ENCODE measurements at places on chromosomes 7 and 10.

DNA sequence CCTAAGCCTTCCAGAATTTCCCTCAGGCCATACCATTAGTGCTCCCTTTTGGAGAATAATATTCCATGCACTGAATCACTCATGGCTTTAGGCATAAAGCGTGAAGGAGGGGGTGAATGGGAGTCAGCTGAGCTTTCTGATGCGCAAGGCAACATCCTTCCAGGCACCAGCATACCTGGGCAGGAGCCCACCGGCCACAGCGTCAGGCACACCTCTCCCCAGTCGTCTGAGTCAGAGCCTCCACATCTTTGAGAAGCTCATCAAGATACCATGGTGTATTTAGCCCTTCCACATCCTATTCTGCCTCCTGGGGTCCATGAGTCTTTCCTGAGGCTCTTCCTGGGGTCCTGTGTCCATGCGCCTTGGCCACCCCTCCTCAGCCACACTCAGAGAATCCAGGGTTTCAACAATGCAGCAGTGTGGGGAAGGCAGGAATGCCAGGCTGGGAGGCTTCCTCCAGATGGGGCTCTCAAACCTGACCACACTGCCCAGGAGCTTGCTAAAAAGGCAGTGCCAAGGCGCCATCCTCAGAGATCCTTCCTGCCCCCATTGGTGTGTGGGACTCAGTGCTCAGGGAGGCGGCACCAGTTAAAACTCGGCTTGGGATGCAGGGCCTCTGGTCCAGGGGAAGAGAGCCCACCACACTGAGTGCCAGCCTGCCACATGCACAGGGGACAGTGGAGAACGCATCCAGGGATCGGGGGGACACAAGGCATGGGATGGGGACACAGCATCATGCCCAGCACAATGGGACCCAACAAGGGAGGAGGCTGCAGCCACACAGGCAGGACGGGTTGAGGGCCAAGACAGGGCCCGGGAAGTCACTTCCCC is 31.6 kb downstream of the RASGEF1A start:
- DNase-seq = peak; percentile 34

- DNase-seq = peak; percentile 66
Observed at GRCh38 chr10:8055420-8056349, 1.2 kb downstream of the GATA3 start.

DNA sequence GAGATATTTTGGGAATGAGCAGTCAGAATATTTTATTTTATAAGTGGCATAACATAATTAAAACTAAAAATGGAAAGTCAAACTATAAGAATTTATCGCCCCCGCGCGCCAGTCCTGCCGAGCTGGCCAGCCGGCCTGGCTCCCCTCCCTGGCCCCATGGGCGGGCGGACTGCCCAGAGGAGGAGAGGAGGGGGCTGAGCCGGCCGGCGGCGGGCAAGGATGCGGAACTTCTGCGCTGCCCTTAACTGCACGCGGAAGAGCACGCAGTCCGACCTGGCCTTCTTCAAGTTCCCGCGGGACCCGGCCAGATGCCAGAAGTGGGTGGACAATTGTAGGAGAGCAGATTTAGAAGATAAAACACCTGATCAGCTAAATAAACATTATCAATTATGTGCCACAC is 96.8 kb downstream of the DKK1 start:
- no peak for DNase-seq

DNA sequence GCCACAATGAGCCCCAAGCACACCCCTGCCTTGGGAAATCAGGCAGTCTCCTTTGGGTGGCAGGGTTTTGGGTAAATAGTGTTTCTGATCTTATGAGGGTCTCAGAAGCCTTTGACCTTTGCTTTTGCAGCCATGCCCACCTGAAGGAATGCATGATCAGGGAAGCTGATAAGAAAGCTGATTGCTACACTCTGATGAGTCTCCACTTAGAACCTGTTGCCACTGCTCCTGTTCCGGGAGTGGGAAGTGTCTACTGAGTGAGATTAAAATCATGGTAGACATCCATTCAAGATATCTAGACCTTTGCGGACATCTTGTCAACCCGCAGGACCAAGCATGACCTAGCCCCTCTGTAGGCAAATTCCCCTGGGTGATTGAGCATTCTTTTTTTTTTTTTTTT is 282.6 kb downstream of the SKIDA1 start:
- no peak for DNase-seq

DNA sequence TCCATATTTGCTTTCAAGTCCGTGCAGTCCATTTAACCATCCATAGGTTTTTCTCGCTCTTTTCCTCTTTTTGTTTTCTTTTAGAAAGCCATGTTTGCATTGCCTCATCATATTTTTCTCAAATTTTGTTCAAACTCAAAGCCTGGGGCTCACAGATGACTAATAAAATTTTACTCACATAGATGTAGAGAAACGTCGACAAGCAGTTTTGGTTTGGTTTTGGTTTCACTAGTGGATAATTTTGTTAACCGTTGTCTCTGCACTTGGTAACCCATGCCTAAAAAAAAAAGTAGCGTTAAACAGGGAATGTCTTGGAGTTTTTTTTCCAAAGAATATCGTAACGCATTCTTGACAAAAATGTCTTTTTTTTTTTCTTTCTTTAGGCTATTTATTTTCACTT is 344.2 kb upstream of the GALNT17 start:
- DNase-seq = no peak

- no peak for DNase-seq
Observed at GRCh38 chr10:71312811-71313789, 6.0 kb upstream of the SLC29A3 start.

DNA sequence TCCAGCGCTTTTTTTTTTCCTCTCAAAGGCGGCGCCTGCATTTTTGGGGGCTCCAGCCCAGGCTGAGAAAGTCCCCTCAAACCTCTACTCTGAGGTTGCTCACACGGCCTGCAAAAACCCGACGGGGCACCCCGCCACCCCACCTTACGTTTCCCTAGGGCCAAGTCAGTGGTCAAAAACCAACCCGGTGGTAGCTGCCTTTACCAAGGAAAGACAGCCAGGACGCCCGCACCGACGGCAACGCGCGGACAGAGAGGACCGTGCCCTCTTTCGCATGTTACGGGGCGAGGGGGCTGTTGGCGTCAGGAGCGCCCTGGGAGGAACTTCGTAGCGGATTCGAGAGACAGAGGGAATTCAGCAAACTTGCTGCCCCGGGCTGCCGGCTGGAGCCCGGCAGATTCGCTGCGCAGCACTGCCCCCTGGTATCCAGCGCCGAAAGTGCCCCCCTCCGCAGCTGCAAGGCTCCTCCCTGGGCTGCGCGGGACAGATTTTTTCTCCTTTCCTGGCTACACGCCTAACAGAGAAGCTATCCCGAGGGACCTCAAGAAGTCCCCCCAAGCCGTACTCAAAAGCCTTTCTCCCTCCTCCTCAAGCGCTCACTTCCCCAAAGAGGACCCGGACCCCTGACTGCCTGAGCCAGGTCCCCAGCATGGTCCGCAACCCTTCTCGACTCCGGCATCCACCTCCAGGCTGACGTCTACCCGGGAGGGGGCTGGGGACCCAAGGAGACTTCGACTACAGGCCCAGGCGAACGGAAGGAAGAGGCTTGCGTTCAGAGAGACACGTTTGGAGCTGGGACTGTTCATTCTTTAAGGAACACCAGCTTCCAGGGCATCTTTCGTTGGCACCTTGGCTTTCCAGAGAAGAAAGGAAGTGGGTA is 27.7 kb upstream of the VAX1 start:
- no peak for DNase-seq

DNA sequence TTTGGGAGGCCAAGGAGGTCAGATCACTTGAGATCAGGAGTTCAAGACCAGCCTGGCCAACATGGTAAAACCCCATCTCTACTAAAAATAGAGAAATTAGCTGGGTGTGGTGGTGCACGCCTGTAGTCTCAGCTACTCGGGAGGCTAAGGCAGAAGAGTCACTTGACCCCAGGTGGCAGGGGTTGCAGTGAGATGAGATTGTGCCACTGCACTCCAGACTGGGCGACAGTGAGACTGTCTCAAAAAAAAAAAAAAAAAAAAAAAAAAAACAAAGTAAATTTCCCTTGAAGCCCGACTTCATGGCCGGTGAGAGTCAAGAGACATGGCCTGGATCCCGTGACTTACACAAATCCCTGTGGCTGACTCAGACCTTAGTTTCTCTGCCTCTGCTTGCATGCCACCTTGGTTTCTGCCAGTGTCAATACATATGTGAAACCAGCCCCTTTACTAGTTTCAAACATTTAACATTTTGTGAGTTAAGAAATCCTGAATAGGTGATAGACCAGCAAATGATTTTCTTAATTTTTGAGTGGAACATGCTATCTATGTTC is 62.8 kb downstream of the ZEB1 start:
- no peak for DNase-seq

DNA sequence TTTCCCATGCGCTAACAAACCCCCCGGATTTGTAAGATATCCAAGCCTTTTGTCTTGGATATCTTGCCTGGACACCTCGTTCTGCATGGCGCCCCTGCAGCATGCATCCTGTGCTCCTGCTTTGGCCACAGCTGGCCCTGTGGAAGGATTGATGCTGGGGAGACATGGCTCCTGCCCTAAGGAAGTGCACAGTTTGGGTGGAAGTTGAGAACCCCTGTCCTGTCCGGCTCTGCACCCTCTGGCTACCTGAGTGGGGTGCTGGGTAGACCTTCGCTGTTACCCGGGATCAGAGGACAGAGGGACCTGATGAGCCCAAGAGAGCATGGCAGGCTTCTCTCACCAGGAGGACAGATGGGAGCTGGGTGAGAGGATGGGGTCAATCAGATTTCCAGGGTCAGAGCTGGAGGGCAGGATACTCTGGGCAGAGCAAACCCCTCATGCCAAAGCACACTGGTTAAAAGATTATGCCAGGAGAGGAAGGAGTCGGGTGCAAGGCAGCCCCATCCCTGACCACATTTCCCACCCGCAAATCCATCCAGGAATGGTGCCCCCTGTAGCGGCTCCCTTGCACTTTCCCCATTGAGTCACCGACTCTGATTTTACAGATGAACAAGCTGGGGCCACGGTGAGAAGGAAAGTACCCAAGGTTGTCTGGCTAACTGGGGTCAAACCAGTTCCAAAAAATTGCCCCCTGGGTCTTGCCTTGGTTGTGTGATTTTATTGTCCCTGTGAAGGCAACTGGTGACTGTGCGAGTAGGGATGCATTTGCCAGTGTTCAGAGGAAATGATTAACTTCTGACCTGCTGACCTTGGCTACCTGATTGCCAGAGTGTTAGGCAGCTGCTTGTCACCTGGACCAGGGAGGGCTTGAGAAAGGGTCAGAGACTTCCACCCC is 290.1 kb upstream of the ZMIZ1 start:
- DNase-seq = no peak

DNA sequence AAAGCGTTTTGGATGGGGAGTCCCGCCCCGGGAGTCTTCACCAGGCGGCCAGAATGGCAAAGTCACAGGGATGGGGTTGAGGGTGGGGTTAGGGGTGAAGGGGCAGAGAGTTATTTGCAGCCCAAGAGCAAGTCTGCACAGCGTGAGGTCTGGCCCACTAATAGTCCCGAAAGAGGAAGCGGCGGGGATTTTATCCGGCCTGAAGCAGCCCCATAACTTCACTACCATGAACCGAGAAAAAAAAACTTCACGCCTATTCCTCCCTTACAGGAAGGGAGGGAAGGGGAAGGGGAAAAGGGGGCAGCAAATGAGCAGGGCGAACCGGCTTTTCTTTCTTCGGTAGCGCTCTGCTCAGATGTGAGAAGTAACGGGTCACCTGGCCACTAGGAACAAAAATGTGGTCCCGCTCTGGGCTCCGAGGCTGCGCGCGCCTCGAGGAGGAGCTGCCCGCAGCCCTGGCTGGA is 712 bp downstream of the ITPRIP start:
- peak; percentile 53 for DNase-seq

GRCh38 chr10:5090551-5090950 is 3.7 kb upstream of the AKR1C3 start:
- no peak for DNase-seq

GRCh38 chr10:10460451-10460850 is 557.2 kb upstream of the CELF2 start:
- no peak for DNase-seq

DNA sequence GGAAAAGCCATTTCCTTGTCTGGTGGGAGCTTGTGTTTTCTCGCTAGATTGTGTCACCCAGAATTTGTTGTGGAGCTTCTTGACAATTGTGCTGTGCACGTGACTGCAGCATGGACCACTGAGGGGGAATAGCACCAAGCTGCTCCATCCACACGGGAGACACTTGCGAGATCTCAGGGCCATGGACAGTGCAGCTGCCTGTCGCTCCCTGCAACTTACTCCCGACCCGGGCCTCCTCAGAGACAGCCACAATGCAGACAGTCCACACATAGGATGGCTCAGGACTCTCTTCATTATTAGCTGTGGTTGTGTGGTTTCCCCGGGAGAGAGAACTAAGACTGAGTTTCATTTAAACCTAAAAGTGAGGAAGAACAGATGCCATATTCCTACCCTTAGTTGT is 673.2 kb upstream of the GALNT17 start:
- DNase-seq = no peak

- DNase-seq = no peak
Observed at GRCh38 chr7:106283501-106283830, 1.3 kb downstream of the NAMPT start.

- DNase-seq = no peak
Observed at GRCh38 chr7:7261863-7262262, 79.5 kb downstream of the C1GALT1 start.

DNA sequence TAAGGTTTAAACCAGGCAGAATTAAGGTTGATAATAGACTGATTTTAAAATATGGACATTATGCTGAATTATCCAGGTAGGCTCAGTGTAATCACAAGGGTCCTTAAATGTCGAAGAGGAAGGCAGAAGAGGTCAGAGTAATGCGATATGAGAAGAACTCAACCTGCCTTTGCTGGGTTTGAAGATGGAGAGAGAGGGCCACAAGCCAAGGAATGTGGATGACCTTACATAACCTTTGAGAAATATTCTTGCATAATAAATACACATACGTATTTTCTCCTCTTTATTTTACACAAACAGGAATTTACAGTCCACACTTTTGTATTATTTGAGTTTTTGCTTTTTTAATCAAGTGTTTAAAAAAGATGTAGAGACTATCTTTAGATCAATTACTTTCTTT is 88.5 kb downstream of the ST7 start:
- no peak for DNase-seq

GRCh38 chr10:114389426-114389825 is 14.9 kb downstream of the AFAP1L2 start:
- no peak for DNase-seq

- DNase-seq = no peak
Observed at GRCh38 chr10:59517996-59518395, 155.6 kb upstream of the FAM13C start.

- DNase-seq = no peak
Observed at GRCh38 chr7:46152696-46153095, 231.6 kb upstream of the IGFBP3 start.

DNA sequence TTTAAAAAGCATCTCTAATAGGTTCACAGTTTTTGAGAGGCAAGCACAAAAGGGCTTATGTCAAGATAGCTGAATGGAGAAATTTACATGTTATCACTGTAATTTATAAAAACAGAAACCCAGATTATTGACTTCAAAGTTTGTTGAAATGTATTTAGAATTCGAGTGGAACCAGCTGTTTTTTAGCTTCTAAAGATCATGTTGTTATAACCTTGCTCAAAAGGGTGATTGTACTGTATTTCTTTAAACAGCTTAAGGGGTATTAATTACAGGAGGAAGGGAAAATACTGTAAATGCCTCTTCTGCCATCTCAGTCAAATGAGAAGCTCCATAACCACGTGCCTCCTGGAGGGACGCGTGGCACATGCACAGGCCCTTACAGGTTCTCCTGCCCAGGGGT is 156.2 kb upstream of the MGMT start:
- no peak for DNase-seq
